ENCODE measurements at places on chromosomes 7 and 10.
A peak's percentile ranks its signal among the peaks of the same experiment; 100 is the strongest.

- peak; percentile 100 for DNase-seq
Observed at GRCh38 chr7:30469303-30469702, 9.3 kb downstream of the NOD1 start.

DNA sequence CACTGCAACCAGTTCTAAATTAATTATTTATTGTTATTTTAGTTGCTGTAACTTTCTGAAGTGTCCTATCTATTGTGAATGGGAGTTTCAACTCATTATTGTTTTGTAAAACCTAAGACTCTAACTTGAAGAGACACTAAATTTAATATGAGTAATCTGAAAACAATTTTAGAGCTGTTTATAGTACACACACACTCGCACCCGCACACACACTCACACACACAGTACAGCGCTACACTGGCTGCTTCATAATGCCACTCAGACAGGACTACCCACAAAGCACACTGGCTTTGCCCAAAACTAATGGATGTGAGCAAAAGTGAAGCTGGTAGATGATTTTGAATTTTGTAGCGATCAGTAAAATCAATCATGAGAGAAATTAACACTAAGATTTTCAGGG, 238.9 kb upstream of the ETV1 start:
- DNase-seq, result peak; percentile 2

DNA sequence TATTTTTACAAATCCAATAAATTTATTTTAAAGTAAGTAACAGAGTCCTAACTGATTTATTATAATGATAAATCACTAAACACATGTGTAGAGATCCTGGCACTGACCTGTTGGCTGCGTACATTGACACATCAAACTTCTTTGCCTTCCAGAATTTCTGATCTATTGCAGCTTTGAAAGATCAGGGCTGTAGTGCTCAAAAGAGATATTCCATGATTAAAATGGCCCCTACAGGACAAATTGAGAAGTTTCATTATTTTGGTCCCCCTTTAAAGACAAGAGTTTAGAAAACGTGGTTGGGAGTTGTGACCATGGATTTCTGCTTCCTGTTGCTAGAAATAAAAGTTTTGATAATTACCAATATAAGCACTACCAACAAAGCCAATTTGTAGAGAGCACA, 87.7 kb upstream of the PDK4 start:
- DNase-seq, result peak; percentile 70

DNA sequence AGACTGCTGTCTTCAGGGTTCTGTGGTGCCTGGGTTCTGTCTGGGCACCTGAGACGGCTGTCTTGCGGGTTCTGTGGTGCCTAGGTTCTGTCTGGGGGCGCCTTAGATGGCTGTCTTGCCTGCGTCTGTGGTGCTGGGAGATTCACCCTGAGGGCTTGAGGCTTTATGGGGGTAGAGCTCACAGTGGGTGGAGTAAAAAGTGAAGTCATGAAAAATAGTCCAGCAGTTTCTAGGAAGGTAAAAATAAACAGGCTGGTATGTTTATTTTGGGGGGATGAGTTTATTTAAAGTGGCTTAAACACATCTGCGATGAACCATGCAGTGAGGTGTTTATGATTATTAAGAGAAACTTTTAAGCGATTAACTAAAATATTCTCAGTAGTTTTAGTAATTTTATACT, 64.2 kb downstream of the NKX6-2 start:
- no peak for DNase-seq

DNA sequence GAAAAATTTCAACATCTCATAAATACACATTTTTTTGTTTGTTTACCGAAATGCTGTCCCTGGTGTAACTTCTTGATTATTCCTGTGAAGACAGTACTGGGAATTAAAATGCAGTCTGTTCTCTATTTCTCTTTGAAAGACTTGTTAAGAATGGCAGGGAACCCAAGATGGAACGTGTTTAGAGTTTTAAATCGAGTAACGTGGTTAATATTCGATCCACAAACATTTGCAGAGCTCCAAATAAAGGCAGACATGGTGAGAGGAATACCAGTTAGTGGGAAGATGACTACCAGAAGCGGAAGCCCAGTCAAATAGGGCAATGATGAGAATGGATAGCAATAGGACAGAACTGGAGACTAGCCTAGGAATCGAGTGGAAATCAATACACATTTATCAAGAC, 6.7 kb downstream of the PON3 start:
- DNase-seq, result no peak

DNA sequence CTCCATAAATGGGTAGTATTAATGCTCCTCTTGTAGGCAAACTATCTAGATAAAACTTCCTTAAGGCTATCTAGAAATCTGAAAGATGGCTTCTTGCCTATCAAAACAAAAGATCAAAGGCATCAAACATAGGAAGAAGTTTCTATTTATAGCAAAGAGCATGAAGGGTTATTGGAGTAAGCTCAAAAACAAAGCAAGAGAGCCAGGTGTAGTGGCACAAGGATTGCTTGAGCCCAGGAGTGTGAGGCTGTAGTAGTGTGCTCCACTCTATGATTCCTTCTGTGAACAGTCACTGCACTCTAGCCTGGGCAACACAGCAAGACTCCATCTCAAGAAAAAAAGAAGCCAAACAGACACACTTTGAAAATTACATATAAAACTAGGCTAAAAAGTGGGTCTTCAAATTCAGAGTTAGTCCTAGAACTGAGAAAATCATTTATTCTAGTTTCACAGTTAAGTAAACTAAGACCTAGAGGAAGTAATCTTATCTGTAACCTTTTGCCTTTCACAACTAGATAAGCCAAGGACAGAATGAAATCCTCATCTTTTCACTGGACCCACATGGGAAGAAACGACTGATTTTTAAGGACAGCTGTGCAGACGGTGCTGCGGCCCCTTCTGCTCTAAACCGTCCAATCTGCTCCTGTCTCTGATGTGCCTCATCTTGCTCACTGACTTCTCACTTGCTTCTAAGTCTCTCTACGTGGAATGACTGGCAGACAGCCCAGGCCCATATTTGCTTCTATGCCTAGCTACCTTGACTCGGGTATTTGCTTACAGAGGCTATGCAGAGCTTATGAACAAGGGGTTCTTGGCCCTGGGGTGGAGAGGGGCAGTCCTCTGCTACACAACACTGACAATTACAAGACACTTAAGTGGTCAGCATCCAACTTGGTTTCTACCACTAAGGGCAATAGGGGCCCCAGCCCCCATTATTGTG, 50.0 kb downstream of the ESYT2 start:
- no peak for DNase-seq

DNA sequence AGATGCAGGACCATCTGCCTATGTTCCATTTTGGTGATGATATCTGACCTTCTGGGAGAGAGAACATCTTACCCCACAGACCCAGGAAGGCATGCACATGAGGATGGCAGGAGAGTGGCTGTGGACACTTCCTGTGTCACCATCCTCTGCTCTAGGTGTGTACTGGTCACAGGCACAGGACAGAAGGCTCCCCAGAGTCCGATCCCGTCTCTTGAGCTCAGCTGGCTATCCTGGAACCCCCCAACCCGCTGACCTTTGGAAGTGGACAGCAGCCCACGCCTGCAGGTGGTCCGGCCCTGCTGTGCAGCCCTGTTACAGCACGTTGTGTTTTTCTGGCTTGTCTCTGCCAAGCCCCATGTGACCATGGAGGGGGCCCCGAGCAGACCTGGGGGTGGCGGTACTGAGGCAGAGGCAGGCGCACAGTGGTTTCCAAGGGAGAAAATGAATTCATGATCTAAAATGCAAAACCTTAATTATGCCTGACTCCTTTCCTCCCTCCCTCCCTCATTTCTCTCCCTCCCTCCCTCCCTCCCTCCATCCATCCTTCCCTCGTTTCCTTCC, 178.8 kb downstream of the CUX1 start:
- DNase-seq, result no peak

GRCh38 chr7:55538538-55538937, 33.8 kb downstream of the VOPP1 start:
- DNase-seq, result peak; percentile 96

DNA sequence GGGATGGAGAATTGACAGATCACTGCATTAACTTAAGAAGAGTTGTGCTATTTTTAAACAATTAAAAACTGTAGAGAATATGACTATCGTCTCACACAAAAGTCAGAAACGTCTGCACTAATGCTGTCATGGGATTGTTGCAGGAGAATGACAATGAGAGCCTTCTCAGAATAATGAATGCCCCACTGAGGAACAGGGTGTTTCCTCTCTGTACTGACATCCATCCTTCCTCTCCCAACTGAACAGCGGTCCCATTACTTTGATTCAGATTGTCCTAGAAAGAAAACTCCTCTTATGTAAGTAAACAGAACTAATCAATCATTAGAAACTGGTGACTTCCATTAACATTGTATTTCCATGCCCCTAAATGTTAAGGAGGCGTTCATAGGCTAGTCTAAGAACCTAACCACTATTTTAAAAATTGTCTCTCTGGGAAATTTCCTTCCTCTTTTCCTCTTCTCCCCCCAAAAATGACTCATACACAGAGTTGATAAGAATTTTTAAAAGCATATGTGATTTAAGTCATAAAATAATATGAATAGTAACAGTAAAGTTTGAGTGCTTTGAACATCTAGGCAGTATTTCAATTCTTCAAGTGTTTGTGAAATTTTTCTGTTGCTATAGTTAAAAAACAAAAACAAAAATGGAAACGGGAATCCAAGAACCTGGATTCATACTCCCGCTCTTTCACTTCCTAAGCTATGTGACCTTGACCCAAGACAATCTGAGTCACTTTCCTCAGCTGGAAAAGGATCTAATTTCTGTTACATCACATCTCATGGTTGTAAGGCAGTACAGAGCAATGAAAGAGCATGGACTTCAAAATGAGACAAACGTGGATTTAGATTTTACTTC, 12.7 kb upstream of the MACC1 start:
- peak; percentile 90 for DNase-seq

- DNase-seq, result peak; percentile 93
Observed at GRCh38 chr10:63554657-63555056, 33.5 kb downstream of the REEP3 start.

- DNase-seq, result no peak
Observed at GRCh38 chr7:95026018-95026417, 118.6 kb downstream of the PPP1R9A start.

GRCh38 chr10:34813626-34814222, 1.4 kb downstream of the PARD3 start:
- peak; percentile 34 for DNase-seq

DNA sequence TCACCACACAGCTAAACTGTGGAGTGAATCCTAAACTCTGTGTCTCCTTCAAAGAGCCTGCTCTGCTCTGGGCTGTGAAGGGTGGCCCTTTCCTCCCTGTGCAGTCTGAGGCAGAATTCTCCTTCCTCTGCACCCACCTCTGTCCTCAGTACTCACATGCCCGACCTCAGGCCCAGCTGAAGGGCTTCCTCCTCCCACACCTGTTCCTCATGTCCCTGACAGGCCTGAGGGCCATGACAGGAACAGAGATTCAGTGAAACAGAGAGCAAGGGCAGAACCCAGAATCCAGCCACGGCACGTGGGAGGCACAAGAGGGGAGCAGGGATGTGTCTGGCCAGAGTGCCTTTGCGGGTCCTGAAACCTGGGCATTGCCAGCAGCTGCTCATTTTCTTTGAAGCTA, 13.9 kb downstream of the CREB3L2 start:
- DNase-seq, result no peak

GRCh38 chr10:71742301-71743088, 22.9 kb upstream of the C10orf105 start:
- no peak for DNase-seq

- no peak for DNase-seq
Observed at GRCh38 chr10:83078160-83078559, 1061.1 kb upstream of the GHITM start.

DNA sequence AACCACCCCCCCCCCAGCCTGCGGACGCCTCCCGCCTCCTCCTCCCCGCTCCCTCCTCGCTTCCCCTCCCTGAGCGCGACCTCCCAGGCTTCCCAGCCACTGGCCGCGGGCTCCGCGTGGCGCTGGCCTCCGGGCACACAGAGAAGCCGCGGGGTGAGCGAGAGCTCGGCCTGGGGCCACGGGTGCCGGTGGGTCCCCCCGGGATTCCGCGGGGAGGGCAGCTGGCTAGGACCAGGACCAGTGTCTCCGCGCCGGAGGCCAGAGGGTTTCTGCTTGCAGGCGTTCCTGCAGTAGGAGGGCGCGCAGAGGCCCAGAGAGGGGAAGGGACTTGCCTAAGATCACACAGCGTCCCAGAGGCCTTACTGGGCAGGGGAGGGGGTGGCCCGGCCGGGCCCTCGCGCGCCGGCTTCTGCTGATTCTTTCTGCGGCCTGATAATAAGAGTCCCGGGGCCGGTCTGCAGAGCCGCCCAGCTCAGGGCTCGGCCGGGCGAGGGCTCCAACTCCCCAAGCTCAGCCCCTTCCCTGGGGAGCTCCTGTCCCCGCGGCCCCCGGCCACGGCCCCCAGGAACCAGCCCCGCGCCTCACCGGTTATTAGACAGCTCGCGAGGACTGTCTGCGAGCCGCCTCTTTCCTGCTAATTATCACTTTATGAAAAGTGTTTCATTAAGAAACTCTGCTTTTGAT, 10.1 kb downstream of the UNCX start:
- DNase-seq, result no peak

DNA sequence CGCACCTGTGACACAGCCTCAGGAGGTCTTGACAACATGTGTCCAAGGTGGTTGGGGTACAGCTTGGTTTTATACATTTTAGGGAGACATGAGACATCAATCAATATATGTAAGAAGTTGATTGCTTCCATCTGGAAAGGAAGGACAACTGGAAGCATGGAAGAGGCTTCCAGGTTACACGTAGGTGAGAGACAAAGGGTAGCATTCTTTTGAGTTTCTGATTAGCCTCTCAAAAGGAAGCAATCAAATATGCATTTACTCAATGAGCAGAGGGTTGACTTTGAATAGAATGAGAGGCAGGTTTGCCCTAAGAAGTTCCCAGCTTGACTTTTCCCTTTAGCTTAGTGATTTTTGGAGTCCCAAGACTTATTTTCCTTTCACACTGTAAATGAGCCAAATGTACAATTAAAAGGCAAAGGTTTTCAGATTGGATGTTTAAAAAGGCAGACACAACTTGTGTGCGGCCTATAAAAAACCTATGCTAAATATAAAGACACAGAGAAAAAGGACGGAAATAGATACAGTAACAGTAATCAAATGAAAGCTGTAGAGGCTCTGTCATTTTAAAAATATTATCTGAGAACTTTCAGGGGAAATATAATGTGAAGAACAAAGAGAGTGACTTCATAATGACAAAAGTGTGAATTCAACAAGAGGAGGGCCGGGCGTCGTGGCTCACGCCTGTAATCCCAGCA, 65.7 kb upstream of the LANCL2 start:
- no peak for DNase-seq
